EH (cell line): ENCODE measurements at places on chromosomes 4 and X.

DNA sequence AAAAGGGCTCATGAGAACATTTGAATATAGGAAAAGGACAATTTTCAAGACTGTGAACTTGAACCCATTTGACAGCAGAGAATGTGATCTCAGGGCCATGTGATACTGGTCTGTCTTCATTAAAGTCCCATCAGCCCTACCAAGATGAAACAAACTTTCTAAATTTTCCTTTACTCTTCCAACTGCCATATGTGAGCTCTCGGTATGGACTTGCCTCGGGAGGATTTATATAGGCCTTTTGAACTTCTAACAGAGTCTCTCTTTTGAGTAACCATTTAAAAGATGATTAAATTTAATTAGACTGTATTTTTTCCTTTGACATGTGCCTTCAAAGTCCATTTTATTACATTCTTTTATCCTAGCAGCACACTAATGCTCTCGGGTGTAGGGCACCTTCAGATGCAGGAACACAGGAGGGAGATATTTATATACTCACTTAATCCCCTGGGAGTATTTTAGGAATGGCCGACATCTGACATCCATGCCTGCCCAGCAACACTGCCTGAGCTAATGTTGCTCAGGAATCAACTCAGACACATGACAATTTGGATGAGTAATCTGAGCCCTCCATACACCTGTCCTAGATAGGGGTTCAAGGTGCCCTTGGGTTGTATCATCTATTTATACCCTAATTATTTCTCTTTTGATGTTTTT is 155.0 kb downstream of the SLC7A11 start:
- DNase-seq, result no peak

GRCh38 chr4:181150191-181150590 is 1093.0 kb upstream of the TENM3 start:
- DNase-seq, result no peak

- DNase-seq, result no peak
These were observed 8.3 kb downstream of the SLITRK2 start for GRCh38 chrX:145825896-145826295.

DNA sequence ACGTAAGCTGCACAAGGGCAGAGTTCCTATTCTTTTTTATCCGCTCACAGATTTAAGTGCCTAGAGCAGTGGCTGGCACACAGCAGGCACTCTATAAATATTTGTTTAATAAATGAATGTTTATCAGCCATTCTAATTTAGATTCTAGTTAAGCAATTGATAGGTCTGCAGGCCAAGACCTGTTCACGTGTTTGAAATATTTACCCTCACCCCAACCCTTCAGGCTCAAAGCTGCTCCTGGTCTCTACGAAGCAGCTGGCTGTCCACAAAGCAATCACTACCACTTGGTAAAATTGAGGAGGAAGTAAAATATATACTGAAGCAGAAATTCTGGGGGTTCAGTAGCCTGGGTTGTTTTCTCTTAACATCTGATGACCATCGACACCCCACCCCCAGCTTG is 158.1 kb downstream of the MGST2 start:
- no peak for DNase-seq

DNA sequence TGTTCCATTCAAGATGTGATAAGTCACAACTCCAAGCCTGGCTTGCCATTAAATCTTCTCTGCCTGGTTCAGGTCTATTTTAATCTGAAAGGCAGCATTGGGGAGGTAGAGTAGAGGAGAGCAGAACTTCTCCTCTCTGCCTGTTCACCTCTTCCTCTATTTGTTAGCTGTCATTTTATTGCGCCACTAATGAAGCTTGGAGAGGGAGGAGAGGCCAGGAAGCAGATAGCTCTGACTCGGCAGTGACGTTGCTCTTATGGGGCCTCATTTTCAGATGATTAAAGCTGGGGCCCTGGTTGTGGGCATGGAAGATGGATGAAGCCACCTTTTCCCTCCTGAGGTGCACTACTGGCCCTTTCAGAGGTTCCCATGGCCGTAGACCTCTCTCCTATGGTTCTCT is 207.3 kb downstream of the MID1IP1 start:
- no peak for DNase-seq

- DNase-seq, result peak; percentile 64
These were observed 128.3 kb downstream of the UCHL1 start for GRCh38 chr4:41384992-41385391.

DNA sequence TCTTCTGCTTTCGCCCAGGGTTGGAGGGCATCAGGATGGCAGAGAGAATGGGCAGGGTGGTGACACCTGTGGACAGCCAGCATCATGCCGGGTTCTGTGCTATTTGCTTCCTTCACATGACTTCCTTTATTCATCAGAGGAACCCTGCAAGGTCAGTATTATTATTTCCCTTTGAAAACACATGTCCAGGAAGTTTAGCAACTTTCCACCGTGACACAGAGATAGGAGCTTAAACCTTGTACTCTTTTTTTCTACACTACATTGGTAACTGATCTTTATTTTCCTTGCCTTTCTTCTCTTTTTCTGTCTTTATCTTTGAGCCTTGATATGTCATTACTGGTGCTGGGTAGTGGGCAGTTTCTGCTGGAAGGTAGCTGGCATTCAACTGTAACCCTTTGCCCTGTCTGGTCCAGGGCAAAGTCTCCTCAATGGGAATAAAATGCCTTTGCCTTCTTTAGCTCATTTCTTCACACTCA is 5.0 kb upstream of the MGST2 start:
- DNase-seq, result no peak

DNA sequence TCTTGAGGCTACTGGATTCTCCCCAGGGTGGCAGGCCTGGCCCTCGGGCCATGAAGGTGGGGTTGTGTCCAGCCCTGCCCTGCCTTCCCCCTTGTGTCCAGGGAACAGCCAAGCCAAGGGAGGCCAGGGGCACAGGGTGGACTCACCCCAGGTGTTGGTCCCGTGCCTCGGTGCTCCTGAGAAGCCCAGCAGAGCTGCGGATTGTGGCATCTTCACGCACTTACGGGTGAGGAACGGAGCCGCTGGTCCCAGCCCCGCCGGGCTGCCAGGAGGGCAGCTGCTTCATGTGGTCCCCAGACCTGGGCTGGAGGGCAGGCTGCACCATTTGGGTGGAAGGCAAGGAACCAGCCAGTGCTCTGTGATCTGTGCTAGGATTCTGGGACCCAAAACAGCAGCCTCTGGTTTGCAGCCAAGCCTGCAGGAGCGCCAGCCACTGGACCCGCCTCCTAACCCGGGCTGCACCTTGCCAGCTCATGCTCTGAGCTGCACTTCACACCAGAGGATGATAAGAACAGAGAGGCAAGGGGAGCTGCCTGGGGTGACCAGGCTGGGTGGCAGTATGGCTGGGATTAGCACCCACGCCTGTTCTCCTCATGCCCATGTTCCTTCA is 36.1 kb upstream of the HMX1 start:
- DNase-seq, result no peak

DNA sequence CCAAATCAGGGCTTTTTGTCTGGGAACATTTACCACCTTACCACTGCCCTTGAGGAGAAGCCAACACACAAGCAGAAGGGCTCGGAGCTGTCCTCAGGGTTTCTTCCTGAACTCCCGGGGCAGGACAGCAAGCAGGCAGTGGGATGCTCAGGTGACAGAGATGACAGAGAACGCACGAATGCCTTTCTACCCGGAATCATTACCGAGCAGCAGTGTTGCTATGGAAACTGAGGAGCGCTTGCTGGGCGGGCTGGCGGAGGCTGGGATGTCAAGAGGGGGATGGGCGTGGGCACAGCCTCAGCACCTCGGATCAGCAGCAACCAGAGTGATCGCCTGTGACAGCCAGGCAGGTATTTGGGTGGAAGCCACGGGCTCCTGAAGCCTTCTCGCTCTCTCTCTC is 17.8 kb downstream of the SSR4 start:
- DNase-seq, result no peak

- peak; percentile 95 for DNase-seq
These were observed 920 bp downstream of the SETD7 start for GRCh38 chr4:139554893-139555704.

DNA sequence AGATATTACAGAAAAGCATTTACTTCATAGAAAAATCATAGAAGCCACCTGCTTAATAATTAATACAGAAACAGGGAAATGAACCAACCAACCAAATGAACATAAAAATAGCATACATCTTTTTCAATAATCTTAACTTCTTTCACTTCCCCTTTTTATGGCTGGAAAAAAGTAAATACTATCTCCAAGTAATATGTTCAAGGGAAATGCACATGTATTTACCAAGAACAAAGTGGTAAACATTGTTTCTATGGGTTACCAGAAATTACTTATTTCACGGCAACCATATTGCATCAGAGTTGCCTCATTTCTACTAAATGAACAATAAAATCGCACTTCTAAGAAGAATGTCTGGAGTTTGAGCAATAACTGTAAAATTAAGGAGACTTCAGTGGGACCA is 321.3 kb downstream of the TMA16 start:
- no peak for DNase-seq

GRCh38 chr4:55008166-55009056 is 117.0 kb downstream of the KDR start:
- no peak for DNase-seq

DNA sequence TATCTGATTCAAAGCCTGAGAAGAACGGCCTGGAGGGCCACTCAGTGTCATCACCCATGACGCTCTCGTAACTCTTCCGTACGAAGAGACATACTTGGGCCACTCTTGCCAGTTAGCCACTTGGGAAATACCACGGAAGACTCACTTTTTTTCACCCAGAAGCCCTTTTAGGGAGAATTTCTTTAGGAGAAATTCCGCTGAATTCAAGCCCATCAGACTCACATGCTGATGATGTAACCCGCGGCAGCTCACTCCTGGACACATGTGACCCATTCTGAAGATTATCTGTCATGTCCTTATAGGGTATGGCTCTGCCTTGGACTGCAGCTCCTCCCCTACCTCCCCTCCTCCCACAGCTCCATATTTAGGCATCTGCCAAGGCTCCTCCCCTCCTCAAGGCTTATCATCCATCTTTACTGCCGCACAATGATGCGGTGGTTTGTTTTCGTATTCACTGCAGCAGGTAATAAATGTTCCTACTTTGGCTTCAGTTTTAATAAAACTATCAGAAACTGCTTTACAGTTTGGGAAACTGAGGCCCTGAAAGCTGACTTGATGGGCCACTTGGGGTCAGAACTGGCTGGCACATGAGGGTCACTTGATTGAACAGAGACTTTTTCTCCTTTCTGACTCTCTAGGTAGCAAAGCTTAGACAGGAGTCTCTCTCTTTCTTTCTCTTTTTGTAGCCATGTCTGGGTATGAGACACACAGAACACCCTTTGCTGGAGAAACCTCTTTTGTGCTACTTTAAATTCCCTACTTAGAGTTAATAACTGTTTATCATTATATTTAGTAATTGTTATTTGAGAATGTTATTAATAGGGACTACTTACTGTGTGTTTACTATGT is 42.1 kb downstream of the RHOH start:
- DNase-seq, result no peak

DNA sequence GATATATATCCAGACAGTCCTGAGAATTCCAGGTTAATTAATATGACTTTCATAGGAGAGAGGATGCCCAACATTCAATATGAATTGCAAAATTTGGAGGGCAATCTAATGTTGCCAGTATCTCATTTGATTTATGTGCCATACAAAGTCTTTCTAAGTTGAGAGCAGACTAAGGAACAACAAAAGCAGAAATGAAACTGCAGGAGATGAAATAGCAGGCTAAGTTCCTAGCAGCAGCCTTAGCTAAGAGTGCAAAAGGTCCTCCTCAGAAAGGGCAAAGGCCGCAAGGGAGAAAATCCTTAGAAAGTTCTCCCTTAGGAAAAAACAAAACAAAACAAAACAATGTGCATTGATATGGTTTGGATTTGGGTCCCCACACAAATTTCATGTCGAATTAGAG is 602.9 kb upstream of the HTR2C start:
- DNase-seq, result no peak

DNA sequence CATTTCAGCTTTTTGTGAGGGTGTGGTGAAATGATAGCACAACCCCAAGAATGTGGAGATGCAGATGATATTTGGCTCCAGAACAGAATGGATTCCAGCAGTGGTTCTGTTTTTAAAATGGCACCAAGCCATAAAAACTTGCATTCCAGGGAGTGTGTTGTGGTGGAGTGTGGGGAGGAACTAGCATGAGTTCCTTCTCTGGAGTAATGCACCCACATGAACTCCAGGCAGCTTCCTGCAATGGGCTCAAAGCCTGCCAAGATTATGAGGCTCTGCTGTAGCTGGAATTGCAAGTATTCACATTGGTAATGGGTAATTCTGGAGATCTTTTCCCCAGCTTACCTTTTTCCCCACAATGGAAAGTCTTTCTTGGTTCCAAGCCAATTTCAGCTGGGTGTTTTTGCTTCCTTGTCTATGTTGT is 161.4 kb downstream of the RAB28 start:
- peak; percentile 97 for DNase-seq

GRCh38 chr4:146063143-146063542 is 112.4 kb upstream of the LSM6 start:
- DNase-seq, result peak; percentile 29

- DNase-seq, result no peak
These were observed 93.0 kb downstream of the USP9X start for GRCh38 chrX:41178201-41178600.

GRCh38 chr4:53717064-53717549 is 125.8 kb upstream of the LNX1 start:
- peak; percentile 50 for DNase-seq

GRCh38 chr4:48130100-48130499 is 4.0 kb downstream of the TXK start:
- no peak for DNase-seq

DNA sequence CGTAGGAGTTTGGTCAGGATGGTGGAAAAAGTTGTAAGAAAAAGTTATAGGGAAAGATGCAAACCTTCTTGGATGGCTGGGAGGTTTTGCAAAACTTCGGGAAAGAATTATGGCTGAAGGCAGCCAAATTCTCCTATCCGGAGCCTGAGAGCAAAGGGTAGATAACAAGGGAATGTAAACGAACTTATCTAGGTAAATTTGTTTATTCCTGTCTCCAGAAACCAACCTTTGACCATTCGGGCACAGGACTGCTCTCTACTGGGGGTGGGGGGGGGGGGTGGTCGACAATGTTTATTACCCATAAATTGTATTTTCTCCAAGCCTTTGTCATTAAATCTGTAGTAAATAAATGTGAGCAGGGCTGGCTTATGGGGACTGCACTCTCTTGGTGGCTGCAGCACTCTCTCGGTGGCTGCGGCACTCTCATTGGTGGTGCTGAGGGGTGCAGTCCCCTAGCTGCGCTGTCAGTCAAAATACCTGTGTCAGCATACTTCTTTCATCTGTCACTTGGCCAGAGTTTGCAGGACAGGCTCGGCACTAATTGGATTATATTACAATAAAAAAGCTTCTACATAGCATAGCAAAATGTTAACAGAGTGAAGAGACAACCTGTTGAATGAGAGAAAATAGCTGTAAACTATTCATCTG is 827.8 kb downstream of the SH3BGRL start:
- no peak for DNase-seq

DNA sequence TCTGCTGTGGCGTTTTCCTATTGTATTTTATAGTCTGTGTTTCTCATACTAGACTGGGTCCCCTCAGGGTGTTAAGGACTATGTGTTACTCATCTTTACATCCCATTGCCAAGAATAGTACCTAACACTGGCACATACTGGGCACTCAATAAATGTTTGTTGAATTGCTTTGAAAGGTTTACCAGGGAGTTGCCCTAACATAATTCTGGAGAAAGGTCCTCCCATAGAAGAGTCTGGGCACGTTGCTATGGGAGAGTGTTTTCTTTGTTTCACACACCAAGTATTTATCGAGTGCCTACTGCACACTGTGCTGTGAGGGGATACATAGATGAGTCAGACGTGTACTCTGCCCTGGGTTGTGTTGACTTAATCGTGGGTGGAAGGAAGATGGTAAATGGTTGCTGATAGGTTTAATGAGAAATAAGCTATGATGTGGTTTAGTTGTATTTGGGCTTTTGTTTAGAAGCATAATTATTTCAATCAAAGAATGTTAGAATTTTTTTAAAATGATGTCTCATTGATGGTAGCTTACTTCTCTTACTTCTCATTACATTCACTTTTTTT is 42.9 kb downstream of the AFF1 start:
- DNase-seq, result peak; percentile 80
